Endothelial cell of coronary artery (primary cell): ENCODE measurements at places on chromosomes 11 and 22. TPM values are rescaled to one million over a fixed set of nuclear protein-coding genes. Genes with fewer than 3 reads are reported as not detected.

The SLC25A22 gene
- total RNA-seq = 6.8 and 7.6 TPM in 2 replicates

The HSPB2 gene
- 0.28 TPM in 1 of 2 replicates, not detected in the other for total RNA-seq

The XBP1 gene
- total RNA-seq = 91.0 and 153 TPM in 2 replicates

The CFAP300 gene
- 0.36 and 0.47 TPM in 2 replicates for total RNA-seq

The BRSK2 gene
- total RNA-seq = 0.18 and 0.56 TPM in 2 replicates

The MIOX gene
- total RNA-seq = not detected in 2 replicates

The BANF1 gene
- total RNA-seq = 17.5 and 25.1 TPM in 2 replicates
